Foreskin keratinocyte (primary cell): ENCODE measurements at places on chromosomes 13 and 19. TPM values are rescaled to one million over a fixed set of nuclear protein-coding genes. Genes with fewer than 3 reads are reported as not detected.

- DNase-seq, result no peak
These were observed 155.3 kb downstream of the KCNRG start for GRCh38 chr13:50170447-50171037.

LGALS14 gene
- not detected in 2 replicates for polyA plus RNA-seq

- DNase-seq, result no peak
These were observed 12.7 kb upstream of the FKRP start for GRCh38 chr19:46732966-46733689.

- DNase-seq, result no peak
These were observed 20.8 kb upstream of the PTPRS start for GRCh38 chr19:5361407-5361806.

KASH5 gene
- polyA plus RNA-seq, result not detected in 2 replicates
